ENCODE measurements at places on chromosomes 7 and 10. TPM values are rescaled to one million over a fixed set of nuclear protein-coding genes. Genes with fewer than 3 reads are reported as not detected.

GRCh38 chr7:40673285-40673684 lies 538.5 kb downstream of the SUGCT start:
- DNase-seq, result peak; percentile 55

DNA sequence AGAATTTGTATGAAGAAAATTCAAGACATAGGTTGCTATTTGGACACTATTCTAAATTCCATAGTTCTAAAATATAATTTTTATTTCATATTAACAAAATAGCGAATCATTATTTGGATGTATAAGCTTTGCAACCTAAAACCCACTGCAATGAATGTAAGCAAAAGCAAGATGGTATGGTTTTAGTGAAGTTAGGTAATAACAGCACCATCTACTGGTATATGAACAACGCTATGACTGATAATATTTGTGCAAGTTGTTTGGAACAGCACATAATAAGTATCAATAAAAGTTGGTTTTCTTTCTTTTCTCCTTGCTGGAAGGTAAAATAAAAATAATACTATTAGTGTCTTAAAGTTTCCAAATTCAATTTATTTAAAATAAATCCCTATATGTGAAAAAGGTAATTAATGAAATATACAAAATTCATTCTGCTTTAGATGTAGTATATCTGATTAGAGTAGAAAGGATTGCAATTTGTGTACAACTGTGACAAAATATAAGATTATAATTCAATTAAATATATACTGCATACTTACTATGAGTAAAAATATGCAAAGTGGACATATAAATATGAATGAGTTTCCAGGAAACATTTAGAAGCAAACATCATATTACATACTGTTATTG lies 79.0 kb upstream of the LSM8 start:
- no peak for DNase-seq

TRIM50 gene
- total RNA-seq, result not detected

GRCh38 chr7:132463922-132464321 lies 112.3 kb downstream of the PLXNA4 start:
- no peak for DNase-seq

NYAP1 gene
- total RNA-seq, result 0.97 TPM

- no peak for DNase-seq
Measured at GRCh38 chr10:52481986-52482555, 168.0 kb downstream of the DKK1 start.

Data from HFFc6 (cell line).